Stimulated activated CD8-positive, alpha-beta memory T cell treated with anti-CD3 and anti-CD28 coated beads, Interleukin-15, amount 100 ng/mL, for 24 hours (primary cell): ENCODE measurements at places on chromosomes 7 and 10.

- no peak for DNase-seq
Measured at GRCh38 chr7:139656387-139656786, 121.4 kb downstream of the HIPK2 start.

DNA sequence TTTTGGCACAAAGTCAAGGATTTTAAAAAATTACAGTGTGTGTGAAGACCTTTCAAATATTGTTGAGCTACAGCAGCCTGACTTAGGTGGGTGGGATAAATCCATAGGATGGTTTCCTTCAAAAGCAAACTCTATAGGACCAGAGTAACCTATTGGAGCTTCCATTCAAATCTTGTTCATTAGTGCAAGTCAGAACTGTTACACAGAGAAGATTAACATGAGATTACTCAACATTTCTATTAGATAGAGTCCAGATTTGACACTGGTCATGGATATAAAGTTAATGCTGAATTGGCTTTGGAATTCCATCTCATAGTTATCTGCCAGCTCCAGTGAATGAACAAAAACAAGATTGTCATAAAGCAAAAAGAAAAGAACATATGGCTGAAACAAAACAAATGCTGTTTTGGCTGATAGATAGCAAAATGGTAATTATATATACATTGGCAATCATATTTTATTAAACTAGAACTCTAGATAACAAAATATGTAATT is 129.6 kb upstream of the SEMA3A start:
- no peak for DNase-seq

DNA sequence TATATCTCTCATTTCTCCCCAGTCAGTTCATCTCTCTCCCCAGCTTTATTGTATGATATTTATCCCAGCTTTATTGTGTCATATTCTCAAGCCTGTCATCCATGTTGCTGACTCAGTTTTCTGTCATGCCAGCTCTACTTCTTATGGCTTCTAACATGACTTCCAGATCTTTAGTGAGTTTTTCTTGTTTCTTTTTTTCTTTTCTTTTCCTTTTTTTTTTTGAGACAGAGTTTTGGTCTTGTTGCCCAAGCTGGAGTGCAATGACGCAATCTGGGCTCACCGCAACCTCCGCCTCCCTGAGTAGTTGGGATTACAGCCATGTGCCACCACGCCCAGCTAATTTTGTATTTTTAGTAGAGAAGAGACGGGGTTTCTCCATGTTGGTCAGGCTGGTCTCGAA is 28.7 kb upstream of the CALU start:
- DNase-seq = no peak

DNA sequence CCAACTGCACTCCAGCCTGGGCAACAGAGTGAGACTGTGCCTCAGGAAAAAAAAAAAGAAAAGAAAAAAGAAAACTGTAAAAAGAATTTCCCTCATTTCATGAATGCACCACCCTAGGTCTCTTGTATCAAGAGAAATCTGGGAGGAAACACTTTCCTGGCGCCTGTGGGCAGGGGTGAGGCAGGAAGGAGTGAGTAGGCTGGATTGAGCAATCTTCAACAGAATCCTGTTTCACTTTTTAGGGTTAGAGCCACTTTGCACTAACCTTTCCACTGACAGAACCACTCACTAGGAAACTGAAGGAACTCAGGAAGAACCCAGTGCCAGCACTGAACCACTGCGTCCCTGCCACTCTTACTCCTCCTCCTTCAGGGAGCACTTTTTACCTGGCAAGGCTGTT is 282.1 kb downstream of the CCDC3 start:
- no peak for DNase-seq

GRCh38 chr10:71856619-71857018 is 5.6 kb upstream of the PSAP start:
- no peak for DNase-seq

- no peak for DNase-seq
Measured at GRCh38 chr10:33345236-33345635, 10.8 kb upstream of the NRP1 start.

DNA sequence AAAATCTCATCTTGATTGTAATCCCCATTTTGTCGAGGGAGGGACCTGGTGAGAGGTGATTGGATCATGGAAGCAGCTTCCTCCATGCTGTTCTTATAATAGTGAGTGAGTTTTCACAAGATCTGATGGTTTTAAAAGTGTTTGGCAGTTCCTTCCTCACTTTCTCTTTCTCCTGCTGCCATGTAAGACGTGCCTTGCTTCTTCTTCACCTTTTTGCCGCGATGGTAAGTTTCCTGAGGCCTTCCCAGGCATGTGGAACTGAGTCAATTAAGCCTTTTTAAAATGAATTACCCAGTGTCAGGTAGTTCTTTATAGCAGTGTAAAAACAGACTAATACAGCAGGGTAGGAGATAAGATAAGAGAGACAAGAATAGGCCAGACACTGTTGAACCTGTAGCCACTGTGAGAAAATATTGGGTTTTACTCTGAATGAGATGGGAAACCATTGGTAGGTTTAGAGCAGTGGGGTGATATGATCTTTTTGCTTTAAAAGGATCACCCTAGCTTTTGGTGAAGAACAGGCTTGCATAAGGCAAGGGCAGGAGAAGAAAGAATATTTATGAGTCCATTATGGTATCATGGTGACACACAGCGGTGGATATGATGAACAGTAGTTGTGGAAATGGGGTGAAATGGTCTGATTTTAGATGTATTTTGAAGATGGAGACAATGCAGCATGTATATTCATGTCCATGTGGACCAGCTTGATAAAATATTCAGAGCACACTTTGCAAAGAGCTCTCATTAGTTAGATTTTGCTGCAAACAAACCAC is 11.5 kb downstream of the OR6B1 start:
- DNase-seq = no peak

- no peak for DNase-seq
Measured at GRCh38 chr7:117777335-117778142, 95.7 kb downstream of the CTTNBP2 start.

- DNase-seq = no peak
Measured at GRCh38 chr7:127886248-127886647, 145.0 kb downstream of the LRRC4 start.

GRCh38 chr10:17153321-17153720 is 23.7 kb upstream of the CUBN start:
- DNase-seq = no peak

DNA sequence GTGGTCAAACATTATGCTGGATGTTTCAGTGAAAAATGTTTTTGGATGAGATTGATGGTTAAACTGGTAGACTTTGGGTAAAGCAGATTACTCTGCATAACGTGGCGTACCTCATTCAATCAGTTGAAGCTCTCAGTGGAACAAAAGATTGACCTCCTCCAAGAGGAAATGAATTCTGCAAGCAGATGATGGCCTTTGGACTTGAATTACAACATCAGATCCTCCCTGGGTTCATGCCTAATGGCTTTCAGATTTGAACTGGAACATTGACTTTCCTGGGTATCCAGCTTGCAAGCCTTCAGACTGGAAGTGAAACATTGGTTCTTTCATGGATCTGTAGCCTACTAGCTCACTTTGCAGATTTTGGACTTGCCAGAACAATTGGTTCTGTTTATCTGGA is 169.3 kb upstream of the MALRD1 start:
- DNase-seq = no peak

- DNase-seq = no peak
Measured at GRCh38 chr10:122852261-122852660, 6.6 kb upstream of the CUZD1 start.

DNA sequence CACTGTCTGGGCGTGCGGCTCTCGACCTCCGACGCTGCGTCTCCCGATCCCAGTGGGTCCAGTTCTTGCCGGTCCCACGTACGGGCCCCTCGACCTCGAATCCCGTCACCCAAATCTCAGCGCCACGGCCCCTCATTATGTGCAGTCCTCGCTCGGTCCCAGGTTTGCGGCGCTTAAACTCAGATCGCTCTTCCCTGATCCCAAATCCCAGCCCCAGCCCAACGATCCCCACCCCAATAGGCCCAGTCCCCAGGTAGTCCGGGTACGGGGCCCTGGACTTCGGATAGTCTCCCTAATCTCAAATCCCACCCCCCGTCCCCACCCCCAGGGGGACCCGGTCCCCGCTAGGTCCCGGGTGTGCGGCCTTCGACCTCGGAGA is 666 bp downstream of the HNRNPF start:
- no peak for DNase-seq

GRCh38 chr7:105690325-105690945 is 109.1 kb upstream of the EFCAB10 start:
- DNase-seq = no peak

- DNase-seq = no peak
Measured at GRCh38 chr7:152602962-152603361, 73.0 kb downstream of the XRCC2 start.

DNA sequence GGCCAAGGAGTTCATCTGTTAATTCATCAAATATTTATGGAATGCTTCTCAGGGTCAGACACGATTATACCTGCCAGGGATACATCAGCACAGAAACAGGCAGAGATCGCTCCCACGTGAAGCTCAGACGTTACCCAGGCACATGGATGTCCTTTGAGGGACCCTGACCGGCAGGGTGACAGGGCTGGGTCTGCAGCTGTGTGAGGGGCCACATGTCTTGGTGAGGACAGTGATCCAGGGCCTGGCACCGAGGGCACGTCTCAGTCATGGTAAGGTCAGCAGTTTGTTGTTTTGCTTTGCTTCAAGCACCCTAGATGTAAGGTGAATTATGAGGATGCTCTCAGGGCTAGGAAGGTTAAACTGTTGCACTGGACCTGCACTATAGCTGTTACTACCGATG is 227.9 kb downstream of the WDR37 start:
- DNase-seq = no peak

DNA sequence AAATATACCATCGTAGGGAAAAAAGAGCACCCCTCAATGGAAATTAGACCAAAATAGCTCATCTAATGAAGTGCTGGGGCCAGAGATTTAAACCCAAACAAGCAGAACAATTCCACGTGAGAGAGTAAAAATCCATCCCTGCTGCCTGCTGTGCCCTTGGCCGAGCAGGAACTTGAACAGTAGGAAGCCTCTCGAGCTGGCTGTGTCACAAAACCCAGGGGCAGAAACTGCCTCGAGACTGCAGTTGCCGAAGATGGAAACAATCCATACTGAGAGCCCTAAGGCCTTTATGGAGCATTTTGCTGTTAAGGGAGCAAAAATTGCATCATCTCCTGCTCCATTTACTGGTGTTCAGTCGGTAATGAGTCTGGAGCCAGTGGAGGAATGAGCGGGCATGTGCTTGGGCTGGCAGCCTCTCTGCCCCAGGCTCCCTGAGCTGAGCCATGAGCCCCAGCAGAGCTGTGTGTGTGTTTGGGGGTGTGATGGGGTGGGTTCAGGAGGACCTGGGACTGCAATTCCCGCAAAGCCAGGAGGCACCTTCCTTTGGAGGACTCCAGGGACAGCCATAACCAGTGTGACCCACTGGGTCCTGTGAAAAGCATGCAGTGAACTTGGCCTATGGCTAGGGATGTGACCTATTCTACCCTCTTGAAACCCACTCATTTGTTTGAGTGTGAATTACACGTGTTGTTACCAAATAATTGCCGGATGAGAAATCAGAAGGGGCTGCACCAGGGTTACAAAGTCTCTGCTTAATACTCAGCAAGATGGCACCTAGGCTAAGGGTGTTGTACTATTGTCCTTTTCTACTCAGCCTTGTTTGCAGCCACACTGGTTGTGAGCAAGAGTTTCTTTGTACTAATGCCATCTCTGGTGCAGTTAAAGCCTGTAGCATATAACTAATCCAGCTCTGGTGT is 58.3 kb downstream of the CDHR3 start:
- DNase-seq = no peak

DNA sequence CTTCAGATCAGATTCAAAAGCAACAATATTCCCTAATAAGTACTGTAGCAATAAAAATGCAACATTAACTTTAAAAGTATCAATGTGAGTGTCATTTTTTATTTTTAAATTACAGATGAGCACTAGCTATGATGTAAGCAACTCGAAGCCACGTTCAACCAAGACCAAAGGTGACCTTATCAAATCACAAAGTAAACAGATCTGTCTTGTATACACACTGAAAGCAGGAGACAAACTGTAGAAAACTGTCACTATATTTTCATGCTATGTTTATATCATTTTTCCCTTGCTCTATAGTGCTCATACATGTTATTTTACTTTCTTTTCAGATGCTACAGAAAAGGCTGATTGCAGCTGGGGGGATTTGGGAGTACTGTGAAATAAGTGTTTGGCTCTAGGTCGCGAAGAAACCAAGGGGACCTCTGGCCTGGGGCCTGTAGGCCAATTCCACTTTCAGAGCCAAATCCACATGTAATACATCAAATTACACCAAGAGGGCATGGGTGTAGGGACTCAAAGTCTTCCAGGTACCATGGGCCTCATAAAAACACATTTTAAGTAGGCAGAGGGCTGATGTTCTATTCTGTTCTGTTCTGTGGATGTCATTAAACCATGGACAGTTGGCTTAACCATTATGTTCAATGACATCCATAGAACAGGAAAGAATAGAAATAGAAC is 245.2 kb downstream of the SFMBT2 start:
- DNase-seq = no peak

- DNase-seq = no peak
Measured at GRCh38 chr10:28087661-28088351, 88.9 kb upstream of the ODAD2 start.

- no peak for DNase-seq
Measured at GRCh38 chr10:126639084-126639483, 31.4 kb downstream of the C10orf90 start.

GRCh38 chr10:114404171-114405010 is at the start of gene AFAP1L2:
AFAP1L2 (minus strand) TSS chr10:114404502; CDS start chr10:114404455, 47 bp downstream.
- DNase-seq = no peak

DNA sequence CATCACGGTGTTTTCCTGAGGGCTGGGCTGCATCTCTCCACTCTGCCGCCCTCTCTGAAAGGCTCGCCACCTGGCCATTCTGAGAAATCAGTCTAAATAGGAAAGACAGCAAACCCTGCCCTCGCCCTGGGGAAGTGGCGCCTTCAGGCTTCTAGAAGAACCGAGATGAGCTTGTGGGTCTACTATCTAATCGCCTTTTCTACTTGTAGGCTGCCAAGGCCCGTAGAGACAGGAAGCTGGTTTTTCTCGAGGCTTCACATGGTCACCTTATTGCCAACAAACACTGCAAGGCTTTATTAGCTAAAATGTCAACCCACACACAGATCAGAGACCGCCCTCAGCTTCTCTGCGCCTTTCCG is 21.4 kb downstream of the LAT2 start:
- DNase-seq = no peak
